T-helper 2 cell (primary cell): ENCODE measurements at places on chromosomes 3 and 15.

- DNase-seq: no peak
Measured at GRCh38 chr3:177096615-177097014, 100.7 kb downstream of the TBL1XR1 start.

- no peak for DNase-seq
Measured at GRCh38 chr3:133303430-133303829, 96.4 kb upstream of the BFSP2 start.

DNA sequence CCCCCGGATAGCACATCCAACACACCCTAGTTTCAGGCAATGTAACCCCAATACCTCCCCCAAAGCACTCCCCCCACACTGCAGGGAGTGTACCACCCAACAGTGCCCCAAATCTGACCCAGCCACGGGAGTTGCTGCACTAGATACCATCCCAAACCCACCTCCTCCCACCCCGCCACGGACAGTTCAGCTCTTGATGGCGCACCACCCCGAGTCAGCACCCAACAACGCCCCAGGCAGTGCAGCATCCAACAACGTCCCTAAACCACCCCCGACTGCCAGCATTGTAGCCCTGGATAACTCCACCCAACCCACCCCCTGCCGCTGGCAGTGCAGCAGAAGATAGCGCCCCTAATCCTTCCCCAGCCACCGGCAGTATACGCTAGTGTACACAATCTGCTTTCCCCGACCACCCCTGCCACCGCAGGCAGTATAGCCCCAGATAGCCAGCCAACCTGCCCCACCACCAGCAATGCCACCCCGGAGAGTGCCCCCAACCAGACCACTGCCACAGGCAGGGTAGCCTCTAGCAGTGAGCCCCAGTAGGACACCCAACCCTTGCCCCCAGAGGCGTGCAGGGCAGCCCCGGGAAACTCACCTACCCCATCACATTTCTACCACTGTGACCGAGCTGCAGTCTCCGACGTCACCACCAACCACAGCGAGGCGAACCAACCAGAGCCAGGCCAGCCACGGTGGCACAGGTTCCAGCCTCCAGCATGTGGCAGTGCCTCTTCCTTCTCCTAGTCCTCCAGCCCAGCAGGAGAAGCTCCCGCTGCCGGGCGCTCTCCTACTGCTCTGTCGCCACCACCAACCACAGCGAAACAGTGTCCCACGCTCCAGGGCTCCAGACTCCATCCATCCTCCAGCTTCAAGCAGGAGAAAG is 178.1 kb downstream of the POTEB3 start:
- peak; percentile 2 for DNase-seq

DNA sequence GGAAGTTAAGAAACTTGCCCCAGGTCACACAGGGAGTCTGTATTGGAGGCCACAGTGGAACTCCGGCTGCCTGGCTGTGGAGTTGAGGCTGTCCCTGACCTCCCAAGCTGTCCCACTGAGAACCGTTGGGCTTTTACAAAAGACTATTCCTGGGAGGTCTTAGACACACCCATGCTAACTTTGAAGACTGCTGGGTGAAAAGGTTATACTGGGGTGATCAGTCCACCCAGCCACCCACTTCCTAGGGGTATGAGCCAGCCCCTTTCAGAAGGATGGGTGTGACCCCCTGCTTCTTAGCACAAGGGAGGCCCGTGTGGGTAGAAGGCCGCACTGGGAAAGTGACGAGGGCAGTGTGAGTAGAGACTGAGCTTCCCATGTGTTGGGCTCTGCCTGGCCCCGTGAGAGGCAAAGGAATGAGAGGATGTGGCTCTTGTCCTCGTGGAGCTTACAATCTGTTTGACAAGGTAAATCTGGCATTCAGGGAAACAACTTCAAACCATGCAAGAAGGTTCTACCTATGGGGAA is 19.0 kb downstream of the MRAS start:
- no peak for DNase-seq

GRCh38 chr3:193305356-193305755 is 64.3 kb downstream of the PLAAT1 start:
- no peak for DNase-seq

GRCh38 chr3:120682095-120682681 is at the start of gene HGD:
TSS of gene HGD (minus strand) at chr3:120682239. CDS start at chr3:120682111, 128 bp downstream.
- no peak for DNase-seq

- DNase-seq: no peak
Measured at GRCh38 chr15:84081391-84082168, 154.0 kb upstream of the GOLGA6L4 start.

GRCh38 chr3:60126511-60127304 is 1076.9 kb upstream of the CFAP20DC start:
- no peak for DNase-seq

DNA sequence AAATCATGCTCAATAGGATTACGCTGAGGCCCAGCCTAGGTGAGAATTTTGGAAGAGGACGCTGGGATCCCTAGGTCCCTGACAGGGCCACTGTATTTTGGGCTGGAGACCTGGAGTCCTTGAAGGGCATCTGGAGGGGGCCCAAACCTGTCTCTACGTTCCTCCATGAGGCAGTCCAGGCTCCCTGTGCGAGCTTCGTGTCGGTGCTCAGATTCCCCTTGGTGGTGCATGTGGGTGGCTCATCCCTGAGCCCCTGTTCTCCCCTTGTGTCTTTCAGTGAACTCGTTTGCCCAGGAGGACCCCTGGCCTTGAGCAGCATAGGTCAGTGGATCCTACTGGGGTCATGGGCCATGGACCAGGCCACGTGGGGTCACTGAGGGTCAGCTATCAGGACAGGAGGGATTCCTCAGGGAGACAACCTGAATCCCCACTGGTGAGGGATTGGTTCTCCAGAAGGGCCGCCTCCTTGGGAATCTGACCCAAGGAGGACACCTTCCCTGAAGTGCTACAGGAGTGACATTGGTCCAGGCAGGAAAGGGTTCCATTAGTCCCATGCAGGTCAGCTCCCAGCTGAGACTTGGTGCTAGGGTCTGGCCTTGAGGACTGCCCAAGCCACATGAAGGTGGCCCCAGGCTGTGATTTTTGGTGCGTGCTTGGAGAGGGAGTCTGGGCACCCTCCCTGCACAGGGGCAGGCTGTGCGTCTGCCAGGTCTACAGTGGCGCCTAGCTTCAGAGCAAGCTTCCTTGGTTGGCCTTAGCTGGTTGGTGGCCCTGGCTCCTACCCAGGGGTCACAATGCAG is 229.8 kb downstream of the SNRPN start:
- DNase-seq: no peak

GRCh38 chr3:62529230-62529629 is 155.9 kb upstream of the FEZF2 start:
- DNase-seq: no peak

DNA sequence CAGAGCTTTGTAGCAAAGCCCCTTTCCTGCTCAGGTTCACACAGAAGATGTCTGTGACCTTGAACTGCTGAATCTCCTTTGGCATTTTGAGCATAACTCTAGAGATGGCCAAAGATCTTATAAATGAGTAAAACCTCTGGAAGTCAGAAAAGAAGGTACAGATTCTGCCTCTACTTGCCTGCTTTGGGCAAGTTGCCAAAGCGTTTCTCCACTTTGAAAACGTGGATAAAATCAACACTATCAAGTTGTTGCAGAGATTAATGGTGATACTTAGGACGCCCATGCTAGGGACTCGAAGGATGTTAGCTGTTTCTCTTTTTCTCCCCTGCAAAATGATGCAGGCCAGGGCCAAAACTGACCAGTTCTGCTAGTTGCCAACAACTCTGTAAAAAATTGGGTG is 68.0 kb upstream of the CMTM7 start:
- no peak for DNase-seq

- no peak for DNase-seq
Measured at GRCh38 chr3:171614318-171614921, 154.2 kb upstream of the TNIK start.

GRCh38 chr3:10669490-10670048 is 146.5 kb upstream of the SLC6A11 start:
- no peak for DNase-seq

GRCh38 chr3:33299395-33300081 is 22.3 kb downstream of the FBXL2 start:
- no peak for DNase-seq

- no peak for DNase-seq
Measured at GRCh38 chr3:42743204-42743995, 29.7 kb downstream of the CCDC13 start.

DNA sequence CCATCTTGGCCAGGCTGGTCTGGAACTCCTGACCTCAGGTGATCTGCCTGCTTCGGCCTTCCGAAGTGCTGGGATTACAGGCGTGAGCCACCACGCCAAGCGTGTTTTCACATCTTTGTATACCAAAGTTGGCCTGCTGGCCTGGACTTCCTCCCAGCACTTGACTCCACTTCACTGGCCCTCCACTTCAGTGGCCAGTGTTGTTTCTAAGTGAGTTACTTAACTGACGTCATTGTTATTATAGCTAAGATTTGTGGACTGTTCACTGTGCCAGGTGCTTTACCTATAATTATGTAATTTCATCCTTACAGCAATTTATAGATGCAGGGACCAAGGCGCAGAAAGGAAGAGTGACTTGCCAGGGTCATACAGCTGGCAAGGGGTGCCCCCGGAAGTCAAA is 52.0 kb downstream of the HRH1 start:
- DNase-seq: no peak

DNA sequence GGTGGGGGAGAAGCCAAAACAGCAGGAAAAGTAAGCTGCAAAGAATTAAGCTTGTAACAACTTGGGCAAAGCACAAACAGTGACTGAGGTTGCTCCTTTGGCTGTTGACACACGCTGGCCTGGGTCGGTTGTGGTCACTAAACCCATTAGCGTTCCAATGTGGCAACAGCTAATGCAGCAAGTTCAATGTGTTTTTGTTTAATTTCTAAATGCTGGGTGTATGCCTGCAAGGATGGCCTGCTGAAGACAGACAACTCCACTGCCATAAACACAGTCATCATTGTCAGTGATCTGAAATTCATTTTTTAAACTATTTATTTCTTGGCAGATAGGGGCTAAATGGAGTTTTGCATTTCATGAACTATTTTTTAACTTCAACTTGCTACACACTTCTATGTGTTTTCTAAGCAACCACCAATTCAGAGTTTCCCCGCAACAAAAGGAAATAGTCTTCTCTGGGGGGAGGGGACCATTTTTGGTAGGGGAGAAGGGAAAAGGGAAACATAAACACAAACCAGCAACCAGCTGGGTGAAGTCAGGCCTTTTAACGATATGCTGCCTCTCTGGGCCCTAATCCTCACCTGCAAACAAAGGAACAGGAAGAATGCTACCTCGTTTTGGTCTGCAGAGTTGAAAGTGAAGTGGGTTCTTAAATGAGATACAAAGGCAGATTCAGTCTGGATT is 34.8 kb upstream of the WNT5A start:
- no peak for DNase-seq

GRCh38 chr3:128353991-128354687 is 112.6 kb downstream of the DNAJB8 start:
- DNase-seq: no peak

DNA sequence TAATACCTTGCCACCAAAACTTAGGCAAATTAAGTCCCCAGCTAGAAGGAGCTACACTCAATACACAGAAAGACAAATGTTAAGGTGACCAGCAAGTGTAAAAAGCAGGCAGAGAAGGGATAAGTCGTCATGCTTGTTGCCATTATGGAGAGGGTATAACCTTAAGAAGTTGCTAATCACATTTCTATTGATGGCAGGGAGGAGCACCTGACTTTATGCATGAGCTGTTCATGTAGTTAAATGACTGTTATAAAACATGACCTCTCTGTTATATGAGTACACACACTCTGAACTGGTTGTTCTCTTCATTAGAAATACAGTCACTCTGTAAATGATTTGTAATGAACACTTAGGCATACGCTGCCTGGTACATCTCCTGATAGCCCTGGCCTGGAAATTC is 6.6 kb upstream of the CCNL1 start:
- DNase-seq: no peak

DNA sequence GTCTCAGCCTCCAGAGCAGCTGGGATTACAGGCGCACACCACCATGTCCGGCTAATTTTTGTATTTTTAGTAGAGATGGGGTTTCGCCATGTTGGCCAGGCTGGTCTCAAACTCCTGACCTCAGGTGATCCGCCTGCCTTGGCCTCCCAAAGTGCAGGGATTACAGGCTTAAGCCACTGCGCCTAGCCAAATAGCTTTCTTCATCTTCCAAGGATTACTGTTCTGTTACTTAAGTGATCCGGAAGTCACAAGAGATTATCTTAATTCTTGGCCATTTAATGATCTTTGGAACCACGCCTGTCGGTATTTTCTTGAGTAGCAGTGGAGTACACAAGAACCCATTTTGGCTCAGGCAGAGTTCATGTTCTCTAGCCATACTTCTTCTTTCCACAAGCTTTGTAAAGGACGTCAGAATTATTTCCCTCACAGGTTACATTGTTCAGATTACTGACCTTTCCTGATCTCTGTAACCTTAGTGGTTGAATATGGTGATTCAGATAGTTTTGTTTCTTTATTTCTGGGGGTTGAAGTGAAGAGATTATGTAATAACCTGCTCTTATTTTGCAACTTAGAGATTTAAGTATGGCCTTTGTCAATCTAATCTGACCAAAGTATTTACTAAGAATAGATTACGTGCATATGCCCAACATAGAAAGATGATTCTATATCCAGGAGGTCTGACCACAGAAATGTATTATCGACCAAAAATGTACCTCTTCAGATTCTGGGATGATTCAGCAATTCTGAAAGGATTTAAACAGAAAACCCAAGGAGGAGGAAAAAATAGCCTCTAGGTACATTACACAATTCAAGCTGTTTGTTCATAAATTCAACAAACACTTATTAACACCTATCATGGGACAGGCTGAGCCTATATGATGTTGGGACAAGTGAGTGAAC is 132.2 kb downstream of the GREM1 start:
- DNase-seq: no peak

GRCh38 chr15:38651328-38652038 is 86.9 kb upstream of the RASGRP1 start:
- DNase-seq: peak; percentile 84

- DNase-seq: no peak
Measured at GRCh38 chr3:188948281-188948996, 223.3 kb upstream of the TPRG1 start.

DNA sequence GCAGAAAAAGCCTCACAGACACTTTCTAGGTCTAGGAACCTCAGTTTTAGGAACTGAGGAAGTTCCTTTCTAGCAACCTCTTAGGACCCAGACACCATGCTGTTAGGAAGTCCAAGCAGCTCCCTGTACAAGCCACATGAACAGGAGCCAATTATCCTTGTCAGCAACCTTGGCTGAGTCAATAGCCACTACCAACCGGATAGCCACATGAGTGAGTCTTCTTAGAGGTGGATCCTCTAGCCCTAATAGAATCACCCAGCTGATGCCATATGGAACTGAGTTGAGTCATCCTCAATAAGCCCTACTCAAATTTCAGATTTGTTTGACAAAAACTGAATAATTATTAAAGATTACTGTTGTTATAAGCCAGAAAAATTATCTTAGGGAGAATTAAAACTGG is 256.2 kb downstream of the NLGN1 start:
- DNase-seq: no peak

DNA sequence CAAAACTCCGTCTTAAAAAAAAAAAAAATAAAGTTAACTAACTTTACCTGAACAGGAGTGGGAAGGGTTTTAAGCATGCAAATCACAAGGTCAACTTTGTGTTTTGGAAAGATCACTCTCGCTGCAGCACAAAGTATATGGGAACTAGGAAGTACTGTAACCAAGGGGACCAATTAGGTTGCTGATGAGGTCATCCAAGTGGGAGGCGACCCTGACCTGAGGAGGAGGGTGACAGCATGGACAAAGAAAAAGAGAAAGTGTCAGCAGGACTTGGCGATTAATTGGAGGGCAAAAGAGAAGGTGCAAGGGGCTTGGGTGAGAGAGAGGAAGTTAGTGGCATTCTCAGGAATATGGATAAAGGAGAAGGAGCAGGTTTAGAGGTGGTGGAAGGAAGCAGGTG is 89.5 kb upstream of the ZBED2 start:
- no peak for DNase-seq

GRCh38 chr3:54366839-54367238 is 244.5 kb downstream of the CACNA2D3 start:
- DNase-seq: no peak

GRCh38 chr15:45106002-45106790 is 7.8 kb downstream of the DUOX2 start:
- DNase-seq: no peak
